CD4-positive, alpha-beta T cell treated with Interferon gamma for 1 hour (primary cell): ENCODE measurements at places on chromosomes 7 and 10.

- DNase-seq, result no peak
Observed at GRCh38 chr7:114088470-114088940, 169.7 kb upstream of the PPP1R3A start.

DNA sequence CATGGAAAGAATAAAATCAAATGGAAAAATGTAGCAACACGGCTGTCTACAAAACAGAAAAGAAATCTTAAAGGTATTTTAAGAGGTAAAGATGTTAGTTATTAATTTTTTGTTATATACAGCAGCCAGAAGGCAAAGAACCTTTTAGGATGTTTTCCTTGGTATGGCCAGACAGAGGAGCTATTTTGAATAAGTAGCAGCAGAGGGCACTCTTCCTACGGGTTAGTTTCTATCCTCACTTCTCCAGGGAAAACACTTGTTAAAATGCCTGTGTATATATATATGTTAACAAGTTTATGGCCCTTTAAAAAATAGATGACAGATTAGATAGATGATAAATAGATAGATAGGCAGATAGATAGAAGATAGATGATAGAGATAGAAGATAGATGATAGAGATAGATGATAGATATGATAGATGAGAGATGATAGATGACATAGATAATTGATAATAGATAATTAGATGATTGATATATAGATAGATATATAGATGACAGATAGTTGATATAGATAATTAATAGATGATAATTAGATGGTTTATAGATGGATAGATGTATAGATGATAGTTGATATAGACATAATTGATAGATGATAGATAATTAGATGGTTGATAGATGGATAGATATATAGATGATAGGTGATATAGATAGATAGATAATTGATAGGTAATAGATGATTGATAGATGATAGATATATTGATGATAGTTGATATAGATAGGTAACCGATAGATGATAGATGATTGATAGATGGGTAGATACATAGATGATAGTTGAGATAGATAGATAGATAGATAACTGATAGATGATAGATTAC lies 57.8 kb upstream of the WIPF3 start:
- DNase-seq, result no peak

- no peak for DNase-seq
Observed at GRCh38 chr7:139224219-139224618, 6.8 kb upstream of the UBN2 start.

DNA sequence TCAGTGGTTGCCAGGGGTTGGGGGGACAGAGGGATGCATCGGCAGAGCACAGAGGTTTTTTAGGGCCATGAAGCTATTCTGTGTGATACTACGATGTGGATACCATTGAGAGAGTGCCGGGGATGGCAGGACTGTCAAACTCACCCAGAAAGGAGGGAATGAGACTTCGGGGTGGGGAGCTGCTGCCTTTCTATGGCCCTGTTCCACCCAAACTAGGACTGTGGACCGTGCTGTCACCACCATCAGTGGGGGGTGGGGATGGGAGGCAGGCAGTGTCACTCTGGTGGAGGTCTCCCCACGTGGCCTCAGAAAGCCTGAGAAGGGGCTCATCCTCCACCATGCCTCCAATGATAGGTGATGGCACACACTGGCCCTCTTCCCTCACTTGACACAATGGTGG lies 146.2 kb downstream of the PTPN20 start:
- no peak for DNase-seq

DNA sequence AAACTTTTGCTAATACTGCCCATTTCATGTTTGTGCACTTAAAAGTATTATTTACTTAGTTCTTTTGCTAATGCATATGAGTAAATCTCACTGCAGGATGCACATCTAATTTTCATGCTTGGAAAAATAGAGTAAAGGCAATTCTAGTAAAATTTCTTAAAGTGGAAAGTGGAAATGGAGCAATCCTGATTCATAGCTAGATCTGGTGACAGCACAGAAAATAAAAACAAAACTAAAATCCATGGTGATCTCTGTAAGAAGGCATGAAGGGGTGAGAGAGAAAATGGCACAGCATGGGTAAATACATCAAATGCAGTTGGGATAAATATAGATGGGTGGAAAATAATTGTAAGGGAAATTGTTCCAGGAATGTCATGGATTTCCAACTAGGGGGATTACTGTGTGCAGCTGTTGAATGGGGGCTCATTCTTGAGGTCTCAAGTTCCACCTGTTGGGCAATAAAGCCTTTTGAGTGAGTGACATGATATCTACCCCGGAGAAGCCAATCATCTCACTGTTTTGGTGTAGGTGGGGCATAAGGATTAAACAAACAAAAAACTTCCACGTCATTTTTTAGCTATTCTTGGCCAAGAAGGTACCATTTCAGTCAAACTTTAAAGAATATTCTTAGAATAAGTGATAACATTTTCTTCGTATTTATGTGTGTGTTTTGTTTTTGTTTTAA lies 1.7 kb upstream of the MCU start:
- no peak for DNase-seq

GRCh38 chr7:82384779-82385178 lies 58.8 kb downstream of the CACNA2D1 start:
- DNase-seq, result no peak

GRCh38 chr10:119405520-119405807 lies 137.1 kb downstream of the RGS10 start:
- DNase-seq, result no peak

DNA sequence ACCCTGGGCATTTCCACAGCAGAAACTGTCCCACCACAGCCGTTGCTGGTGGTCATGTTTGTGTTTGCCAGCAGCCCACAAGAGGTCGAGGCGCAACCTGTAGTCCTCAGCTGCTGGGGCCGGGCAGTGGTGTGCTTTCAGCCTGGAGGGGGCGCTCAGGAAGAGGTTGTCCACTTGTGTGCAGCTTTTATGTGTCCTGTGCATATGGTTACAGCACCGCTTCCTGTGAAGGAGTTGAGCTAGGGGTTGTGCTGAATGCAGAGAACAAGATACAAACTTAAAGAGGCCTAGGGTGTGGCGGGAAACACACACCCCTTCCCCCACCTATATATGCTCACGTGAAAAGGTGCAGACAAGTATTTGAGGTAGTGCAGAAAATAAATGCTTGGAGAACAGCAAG lies 29.5 kb upstream of the PFKFB3 start:
- peak; percentile 50 for DNase-seq

DNA sequence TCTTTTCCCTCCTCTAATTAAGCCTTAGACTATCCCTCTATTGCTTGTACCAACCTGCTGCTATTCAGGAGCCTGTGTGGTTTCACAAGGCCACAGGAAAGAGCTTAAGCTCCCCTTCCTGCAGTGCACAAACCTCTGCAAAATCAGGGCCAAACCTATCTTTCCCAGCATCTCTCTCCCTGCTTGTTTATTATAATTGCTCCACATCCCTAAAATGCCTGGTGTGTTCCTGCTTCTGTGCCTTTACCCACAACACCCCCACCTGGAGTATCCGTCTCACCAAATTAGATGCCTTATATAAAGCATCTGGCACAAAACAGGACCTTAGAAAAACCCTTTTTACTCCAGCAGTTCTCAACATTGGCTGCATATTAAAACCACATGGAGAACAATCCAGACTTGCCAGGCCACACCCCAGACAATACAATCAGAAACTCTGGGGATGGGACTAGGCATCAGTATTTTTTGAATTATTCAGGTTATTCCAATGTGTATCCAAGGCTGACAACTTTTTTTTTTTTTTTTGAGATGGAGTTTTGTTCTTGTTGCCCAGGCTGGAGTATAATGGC lies 16.7 kb downstream of the SEC31B start:
- DNase-seq, result no peak

DNA sequence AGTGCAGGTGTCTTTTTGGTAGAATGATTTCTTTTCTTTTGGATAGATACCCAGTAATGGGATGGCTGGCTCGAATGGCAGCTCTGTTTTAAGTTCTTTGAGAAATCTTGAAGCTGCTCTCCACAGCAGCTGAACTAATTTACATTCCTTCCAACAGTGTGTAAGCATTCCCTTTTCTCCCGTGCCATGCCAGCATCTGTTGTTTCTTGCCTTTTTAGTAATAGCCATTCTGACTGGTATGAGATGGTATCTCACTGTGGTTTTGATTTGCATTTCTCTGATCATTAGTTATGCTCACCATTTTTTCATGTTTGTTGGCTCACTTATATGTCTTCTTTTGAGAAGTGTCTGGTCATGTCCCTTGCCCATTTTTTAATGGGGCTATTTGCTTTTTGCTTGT lies 486.3 kb downstream of the GALNT17 start:
- DNase-seq, result no peak

- DNase-seq, result no peak
Observed at GRCh38 chr7:39621261-39621660, 2.1 kb upstream of the RALA start.

- DNase-seq, result no peak
Observed at GRCh38 chr7:151128144-151128543, 39.4 kb downstream of the GBX1 start.

GRCh38 chr10:44378626-44379025 lies 6.3 kb downstream of the CXCL12 start:
- no peak for DNase-seq
